ENCODE measurements at places on chromosomes 16 and 17. TPM values are rescaled to one million over a fixed set of nuclear protein-coding genes. Genes with fewer than 3 reads are reported as not detected.

- DNase-seq, result no peak
- H3K4me3 ChIP-seq, result peak overlapping the region; percentile 25
- H3K27ac ChIP-seq, result peak overlapping the region; percentile 92
- H3K4me1 ChIP-seq, result peaks cover 42% of the 10 kb centered on the region
- H3K36me3 ChIP-seq, result no peaks in the 10 kb centered on the region
Measured at GRCh38 chr17:48841395-48841831, 10.6 kb downstream of the CALCOCO2 start.

Gene RSPRY1
- total RNA-seq, result 23.9 TPM

Gene KRT31
- total RNA-seq, result not detected

Gene PRSS22
- 2.1 TPM for total RNA-seq

Gene KAT2A
- total RNA-seq, result 17.0 TPM

DNA sequence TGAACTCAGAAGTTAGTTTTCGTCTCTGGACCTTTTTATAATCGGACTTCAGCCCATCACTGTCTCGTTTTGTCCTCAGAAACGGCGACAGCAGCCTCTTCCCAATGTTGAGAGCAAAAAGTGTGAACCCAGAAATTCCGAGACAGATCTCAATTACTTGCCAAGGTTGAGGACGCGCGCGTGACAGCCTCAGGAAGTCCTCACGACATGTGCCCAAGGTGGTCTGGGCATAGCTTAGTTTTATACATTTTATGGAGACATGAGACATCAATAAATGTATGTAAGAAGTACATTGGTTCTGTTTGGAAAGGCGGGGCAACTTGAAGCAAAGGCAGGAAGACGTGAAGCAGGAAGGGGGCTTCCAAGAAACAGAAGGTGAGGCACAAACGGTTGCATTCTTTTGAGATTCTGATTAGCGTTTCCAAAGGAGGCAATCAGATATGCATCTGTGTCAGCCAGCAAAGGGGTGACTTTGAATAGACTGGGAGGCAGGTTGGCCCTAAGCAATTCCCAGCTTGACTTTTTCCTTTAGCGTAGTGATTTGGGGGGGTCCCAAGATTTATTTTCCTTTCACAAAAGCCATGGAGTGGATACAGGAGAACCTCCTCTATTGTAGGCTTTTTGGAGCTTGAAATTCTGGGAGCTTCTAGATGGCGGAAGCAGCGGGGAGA is 583 bp upstream of the ZNF747 start:
- no peaks in the 10 kb centered on the region for H3K27me3 ChIP-seq
- DNase-seq, result no peak
- H3K36me3 ChIP-seq, result no peaks in the 10 kb centered on the region
- peak overlapping the region; percentile 95 for H3K27ac ChIP-seq

DNA sequence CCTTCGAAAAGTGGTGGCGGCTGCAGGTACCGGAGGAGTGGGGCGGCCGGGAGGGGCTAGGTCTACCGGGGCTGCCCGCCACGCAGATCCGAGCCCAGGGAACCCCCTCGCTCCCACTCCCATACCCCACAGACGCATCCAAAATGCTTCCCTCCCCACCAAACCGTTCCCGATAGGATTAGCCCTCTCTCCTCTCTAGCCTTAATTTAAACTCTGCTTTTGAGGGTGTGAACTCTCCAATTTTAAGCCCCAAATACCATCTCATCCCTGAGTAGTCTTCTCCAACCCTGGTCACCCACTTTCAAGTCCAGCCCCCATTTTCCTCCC is 260 bp upstream of the CXCL16 start:
- no peaks in the 10 kb centered on the region for H3K4me1 ChIP-seq
- no peaks in the 10 kb centered on the region for H3K36me3 ChIP-seq
- no peak for DNase-seq
- peak overlapping the region; percentile 74 for H3K27ac ChIP-seq

DNA sequence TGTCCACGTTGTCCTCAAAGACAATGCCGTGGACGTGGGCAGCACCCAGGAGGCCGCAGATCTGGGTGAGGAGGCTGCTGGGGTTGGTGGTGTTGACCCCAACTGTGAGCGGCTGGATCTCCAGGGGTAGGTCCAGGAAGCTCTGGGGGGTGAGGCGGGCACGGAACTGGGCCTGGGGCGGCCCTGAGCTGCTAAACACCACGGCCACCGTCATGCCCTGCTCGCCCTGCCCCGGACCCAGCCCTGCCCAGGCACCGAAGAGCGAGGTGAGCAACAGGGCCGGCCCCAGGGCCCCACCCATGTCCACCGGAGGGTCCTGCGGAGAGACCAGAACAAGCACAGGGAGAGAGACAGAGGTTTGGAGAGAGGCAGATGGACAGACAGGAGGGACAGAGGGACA is 4.9 kb downstream of the GRIN2C start:
- no peaks in the 10 kb centered on the region for H3K4me1 ChIP-seq
- H3K4me3 ChIP-seq, result no peak overlapping the region
- no peak for DNase-seq
- H3K27me3 ChIP-seq, result no peaks in the 10 kb centered on the region

Gene CDK3
- total RNA-seq, result 3.1 TPM

DNA sequence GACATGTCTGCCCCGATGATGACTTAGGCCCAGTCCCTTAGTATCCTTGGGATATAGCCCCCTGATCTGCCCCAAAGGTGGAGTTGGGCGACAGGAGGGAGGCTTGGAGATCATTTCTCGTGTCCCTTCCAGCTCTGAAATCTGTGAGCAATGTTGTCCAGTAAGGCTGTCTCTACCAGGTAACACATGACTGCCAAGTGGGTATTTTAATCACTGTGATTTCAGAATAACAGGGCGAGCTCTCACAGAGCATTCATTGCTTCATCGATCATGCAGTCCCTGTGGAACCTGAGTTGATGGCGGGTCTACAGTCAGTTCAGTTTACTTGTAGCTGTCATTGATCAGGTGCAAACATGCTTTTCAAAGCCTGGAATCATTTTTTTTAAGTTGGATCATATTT is 39.2 kb downstream of the KSR1 start:
- no peaks in the 10 kb centered on the region for H3K36me3 ChIP-seq
- DNase-seq, result no peak
- no peak overlapping the region for H3K4me3 ChIP-seq
- H3K27ac ChIP-seq, result peak overlapping the region; percentile 78
- no peaks in the 10 kb centered on the region for H3K27me3 ChIP-seq
- peaks cover 31% of the 10 kb centered on the region for H3K4me1 ChIP-seq

- H3K36me3 ChIP-seq, result no peaks in the 10 kb centered on the region
- H3K4me1 ChIP-seq, result no peaks in the 10 kb centered on the region
- no peak overlapping the region for H3K4me3 ChIP-seq
- H3K27ac ChIP-seq, result no peak overlapping the region
- no peak for DNase-seq
Measured at GRCh38 chr16:76059186-76059585, 218.0 kb upstream of the CNTNAP4 start.

DNA sequence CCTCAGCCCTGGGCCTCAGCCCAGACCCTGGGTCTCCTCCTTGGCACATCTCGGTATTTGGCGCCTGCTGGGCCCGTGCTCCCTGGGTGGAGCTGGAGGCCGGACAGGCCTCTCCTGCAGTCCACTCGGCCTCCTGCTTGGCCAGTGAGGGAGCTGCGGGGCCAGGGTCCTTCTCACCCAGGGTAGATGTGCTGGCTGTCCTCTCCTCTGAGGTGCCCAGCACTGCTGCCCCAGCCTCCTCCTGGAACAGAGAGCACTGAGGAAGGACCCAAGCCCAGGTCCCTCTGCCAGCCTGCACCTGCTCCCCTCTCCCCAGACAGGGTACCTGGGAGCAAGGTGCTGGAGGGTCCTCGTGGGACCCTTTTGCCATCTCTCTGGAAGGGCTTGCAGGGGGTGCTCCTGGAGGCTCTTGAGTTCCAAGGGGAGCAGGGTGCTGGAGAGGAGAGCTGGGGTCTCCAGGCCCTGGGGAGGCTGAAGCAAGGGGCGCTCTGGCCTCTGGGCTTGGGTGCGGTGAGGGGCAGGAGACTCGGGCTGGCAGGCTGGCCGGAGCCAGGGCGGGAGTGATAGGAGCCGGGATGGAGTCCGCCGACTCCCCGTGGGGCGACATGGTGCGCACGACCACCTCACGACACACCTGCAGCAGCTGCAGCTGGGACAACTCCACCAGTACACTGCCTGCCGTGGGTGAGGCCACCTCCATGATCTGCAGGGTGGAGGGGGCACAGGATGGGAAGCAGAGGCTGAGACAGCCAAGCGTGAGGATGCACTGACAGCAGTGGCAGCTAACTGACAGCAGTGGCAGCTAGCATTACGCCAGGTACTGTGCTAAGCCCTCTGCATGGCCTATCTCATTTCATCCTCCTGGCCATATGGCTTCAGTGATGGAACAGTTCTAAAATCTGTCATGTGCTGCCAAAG is 17.8 kb downstream of the TSPOAP1 start:
- H3K27ac ChIP-seq, result no peak overlapping the region
- no peaks in the 10 kb centered on the region for H3K4me1 ChIP-seq
- H3K36me3 ChIP-seq, result no peaks in the 10 kb centered on the region
- DNase-seq, result peak; percentile 43
- H3K4me3 ChIP-seq, result no peak overlapping the region

DNA sequence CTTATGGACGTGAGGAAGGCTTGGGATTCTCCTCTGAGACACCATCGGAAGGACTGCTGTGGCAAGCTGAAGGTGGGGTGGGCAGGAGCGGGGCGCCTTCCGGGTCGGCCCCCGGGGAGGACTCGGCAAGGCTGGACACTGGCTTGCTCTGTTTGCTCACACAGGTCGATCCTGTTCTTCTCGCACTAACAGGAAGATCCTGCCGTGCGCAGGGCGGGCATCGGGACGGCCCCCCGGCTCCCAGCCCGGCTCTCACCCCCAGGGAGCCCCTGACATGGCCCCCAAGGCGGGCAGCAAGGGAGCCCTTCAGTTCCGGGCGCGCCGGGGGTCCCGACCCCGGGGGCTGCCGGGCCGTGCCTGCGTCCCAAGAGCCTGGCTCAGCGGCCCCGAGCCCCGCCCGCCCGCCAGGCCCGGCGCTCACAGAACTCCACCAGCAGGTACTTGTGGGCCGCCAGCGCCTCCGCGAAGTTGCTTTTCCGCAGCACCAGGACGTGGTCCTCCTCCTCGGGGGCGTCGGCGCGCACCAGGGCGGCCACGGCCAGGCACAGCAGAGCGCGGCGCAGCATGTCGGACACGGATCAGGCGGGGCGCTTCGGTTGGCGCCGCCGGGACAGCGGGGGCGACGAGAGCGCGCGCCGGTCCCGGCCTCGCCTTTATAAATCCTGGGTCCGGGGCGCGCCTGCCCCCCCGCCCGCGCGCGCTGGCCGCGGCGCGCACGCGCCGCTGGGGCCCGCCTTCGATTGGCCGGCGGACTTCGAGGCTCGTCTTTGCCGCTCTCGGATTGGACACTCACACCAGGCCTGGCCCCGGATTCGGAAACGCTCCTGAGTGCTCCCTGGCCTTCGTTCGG is at the start of gene P4HB:
Gene P4HB (minus strand): TSS at position 630 of the 850 bp plus-strand sequence. CDS start 64 bp downstream, at position 566.
- no peaks in the 10 kb centered on the region for H3K27me3 ChIP-seq
- H3K4me3 ChIP-seq, result peak within 1 kb of the TSS; percentile 98
- no peaks in the 10 kb centered on the region for H3K4me1 ChIP-seq
- DNase-seq, result peak; percentile 56

Gene TMEM204
- total RNA-seq, result 14.9 TPM

Gene CACNG5
- total RNA-seq, result not detected

- no peak overlapping the region for H3K27ac ChIP-seq
- no peaks in the 10 kb centered on the region for H3K36me3 ChIP-seq
- H3K4me3 ChIP-seq, result no peak overlapping the region
- H3K27me3 ChIP-seq, result no peaks in the 10 kb centered on the region
Measured at GRCh38 chr16:86432691-86433090, 77.6 kb upstream of the FOXF1 start.

DNA sequence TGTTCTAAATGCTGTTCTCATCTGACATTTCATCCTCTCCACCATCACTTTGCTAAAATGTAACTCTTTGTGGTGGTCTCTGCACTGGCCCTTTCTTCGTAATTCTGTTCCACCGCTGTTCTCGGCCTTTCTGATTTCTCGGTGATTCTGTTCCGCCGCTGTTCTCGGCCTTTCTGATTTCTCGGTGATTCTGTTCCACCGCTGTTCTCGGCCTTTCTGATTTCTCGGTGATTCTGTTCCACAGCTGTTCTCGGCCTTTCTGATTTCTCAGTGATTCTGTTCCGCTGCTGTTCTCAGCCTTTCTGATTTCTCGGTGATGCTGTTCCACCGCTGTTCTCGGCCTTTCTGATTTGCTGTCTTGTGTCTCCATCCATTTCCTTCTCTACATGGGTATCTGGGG is 12.3 kb downstream of the FOXF1 start:
- no peak overlapping the region for H3K27ac ChIP-seq
- H3K4me3 ChIP-seq, result no peak overlapping the region
- no peaks in the 10 kb centered on the region for H3K4me1 ChIP-seq
- no peak for DNase-seq
- H3K27me3 ChIP-seq, result no peaks in the 10 kb centered on the region
- no peaks in the 10 kb centered on the region for H3K36me3 ChIP-seq

Gene ABHD15
- total RNA-seq, result 12.7 TPM

DNA sequence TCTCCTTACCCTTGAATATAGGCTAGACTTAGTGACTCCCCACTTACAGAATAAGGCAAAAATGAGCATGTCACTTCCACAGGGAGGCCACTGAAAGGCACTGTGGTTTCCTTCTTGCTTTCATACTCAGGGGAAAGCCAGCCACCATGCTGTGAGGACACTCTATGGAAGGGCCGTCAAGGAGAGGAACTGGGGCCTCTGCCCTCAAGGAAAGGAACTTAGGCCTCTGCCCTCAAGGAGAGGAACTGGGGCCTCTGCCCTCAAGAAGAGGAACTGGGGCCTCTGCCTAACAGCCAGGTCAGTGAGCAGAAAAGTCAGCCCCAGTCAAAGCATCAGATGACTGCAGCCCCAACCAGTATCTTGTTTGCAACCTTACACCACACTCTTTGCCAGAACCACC is 30.1 kb downstream of the VPS35 start:
- DNase-seq, result peak; percentile 59
- no peak overlapping the region for H3K4me3 ChIP-seq
- no peaks in the 10 kb centered on the region for H3K4me1 ChIP-seq
- no peaks in the 10 kb centered on the region for H3K27me3 ChIP-seq
- no peak overlapping the region for H3K27ac ChIP-seq

DNA sequence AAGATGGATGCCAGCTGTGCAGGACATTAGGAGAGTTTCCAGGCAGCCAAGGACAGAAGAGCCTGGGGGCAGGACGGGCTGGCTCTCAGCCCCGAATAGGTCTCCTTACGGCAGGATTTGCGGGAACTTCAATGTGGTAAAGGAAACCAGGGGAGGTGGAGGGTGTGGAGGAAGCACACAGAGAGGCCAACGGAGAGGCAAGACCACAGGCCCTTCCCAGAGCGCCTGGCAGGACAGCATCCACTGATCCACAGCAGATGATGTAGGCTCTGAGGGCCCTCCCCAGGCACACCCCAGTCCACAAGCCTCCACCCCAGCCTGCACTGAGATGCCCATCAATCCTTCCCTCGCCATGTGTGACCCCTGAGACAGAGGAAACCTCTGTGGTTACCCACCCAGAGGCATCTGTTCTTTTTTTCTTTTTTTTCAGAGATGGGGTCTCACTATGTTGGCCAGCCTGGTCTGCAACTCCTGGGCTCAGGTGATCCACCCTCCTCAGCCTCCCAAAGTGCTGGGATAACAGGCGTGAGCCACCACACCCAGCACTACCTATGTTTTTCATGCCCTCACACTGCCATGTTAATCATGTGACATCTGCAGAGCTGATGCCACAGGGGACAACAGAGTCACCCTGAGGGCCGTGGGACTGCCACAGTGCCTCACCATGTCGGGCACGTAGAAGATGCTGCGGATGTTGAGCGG is 19.3 kb downstream of the DNASE1 start:
- no peak overlapping the region for H3K4me3 ChIP-seq
- no peak overlapping the region for H3K27ac ChIP-seq
- no peaks in the 10 kb centered on the region for H3K27me3 ChIP-seq
- H3K36me3 ChIP-seq, result peaks cover 18% of the 10 kb centered on the region
